ENCODE measurements at places on chromosomes 1 and 21.

GRCh38 chr1:112991402-112992120 is 35.6 kb upstream of the SLC16A1 start:
- H3K36me3 ChIP-seq: no peaks in the 10 kb centered on the region
- no peaks in the 10 kb centered on the region for H3K27me3 ChIP-seq
- H3K4me3 ChIP-seq: no peak overlapping the region
- H3K27ac ChIP-seq: no peak overlapping the region
- H3K4me1 ChIP-seq: no peaks in the 10 kb centered on the region

DNA sequence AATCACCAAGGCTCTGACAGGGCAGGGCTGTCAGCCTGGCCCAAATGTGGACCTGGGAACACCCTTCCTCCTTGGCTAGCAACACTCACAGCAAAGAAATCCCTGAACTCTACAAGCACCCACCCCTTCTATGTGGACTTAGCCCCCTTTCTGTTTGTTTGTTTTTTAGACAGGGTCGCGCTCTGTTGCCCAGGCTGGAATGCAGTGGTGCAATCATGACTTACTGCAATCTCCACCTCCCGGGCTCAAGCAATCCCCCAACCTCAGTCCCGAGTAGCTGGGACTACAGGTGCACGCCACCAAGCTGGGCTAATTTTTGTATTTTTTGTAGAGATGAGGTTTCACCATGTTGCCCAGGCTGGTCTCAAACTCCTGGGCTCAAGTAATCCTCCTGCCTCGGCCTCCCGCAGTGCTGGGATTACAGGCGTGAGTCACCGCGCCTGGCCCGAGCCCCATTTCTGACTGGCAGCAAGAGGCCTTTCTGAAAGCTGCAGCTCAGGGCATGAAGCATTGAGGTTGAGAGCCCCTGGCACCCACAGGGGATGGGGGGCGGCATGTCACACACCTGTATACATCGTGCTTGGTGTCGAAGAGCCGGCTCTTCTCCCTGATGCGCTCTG is 16.2 kb downstream of the RIPK4 start:
- H3K27ac ChIP-seq: no peak overlapping the region
- no peaks in the 10 kb centered on the region for H3K27me3 ChIP-seq
- H3K4me3 ChIP-seq: no peak overlapping the region
- no peaks in the 10 kb centered on the region for H3K4me1 ChIP-seq

DNA sequence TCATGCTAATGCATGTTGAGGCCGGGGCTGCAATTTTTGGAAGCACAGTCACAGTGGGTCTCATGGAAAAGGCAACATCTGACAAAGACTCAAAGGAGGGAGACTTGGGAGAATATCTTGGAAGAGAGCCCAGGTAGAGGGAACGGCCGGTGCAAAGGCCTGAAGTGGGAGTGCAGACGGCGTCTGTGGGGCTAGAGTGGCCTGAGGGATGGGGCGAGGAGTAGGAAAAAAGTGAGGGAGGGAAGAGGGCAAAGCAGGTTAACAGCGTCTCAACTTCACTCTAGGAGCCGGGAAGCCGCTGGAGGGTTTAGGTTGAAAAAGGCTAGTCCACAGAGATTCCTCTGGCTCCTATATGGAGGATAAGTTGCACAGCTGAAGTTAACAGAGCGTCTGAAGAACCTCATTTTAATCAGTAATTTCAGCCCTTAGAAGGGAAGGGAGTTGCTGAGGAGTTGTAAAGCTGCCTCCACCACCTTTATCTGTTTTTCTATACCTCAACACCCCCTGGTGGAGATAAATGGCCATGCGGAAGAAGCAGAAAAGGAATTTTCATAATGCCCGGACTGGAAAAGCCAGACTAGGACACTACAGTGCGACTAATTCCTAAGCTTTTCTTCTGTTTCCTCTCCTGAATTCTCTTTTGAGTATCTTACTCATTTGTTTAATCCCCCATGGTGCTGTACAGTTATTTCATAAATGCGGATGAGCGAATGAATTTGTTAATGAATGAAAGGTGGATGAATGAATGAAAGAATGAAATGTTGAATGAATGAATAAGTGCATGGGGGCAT is 78.7 kb upstream of the ZNF281 start:
- H3K27me3 ChIP-seq: no peaks in the 10 kb centered on the region
- H3K36me3 ChIP-seq: no peaks in the 10 kb centered on the region
- H3K27ac ChIP-seq: no peak overlapping the region
- DNase-seq: peak; percentile 30
- no peaks in the 10 kb centered on the region for H3K4me1 ChIP-seq

- no peak overlapping the region for H3K4me3 ChIP-seq
- H3K27me3 ChIP-seq: no peaks in the 10 kb centered on the region
- H3K36me3 ChIP-seq: no peaks in the 10 kb centered on the region
- H3K4me1 ChIP-seq: no peaks in the 10 kb centered on the region
These were observed 41.2 kb downstream of the ARHGEF11 start for GRCh38 chr1:157004327-157004726.

DNA sequence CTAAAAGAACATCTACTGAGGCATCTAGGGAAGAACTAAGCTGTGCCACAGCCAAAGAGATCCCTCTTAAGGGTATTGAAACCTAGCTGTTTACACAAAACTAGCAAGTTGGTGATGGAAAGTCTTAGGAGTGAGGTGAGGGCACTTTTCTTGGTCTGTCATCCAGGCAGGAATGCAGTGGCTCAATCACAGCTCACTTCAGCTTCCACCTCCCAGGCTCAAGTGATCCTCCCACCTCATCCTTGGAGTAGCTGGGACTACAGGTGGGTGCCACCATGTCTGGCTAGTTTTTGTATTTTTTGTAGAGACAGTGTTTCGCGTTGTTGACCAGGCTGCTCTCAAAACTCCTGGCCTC is 2.4 kb downstream of the PLEKHO1 start:
- H3K27me3 ChIP-seq: no peaks in the 10 kb centered on the region
- H3K4me3 ChIP-seq: peak overlapping the region; percentile 93
- peak overlapping the region; percentile 99 for H3K27ac ChIP-seq
- DNase-seq: no peak

GRCh38 chr1:185914089-185914488 is 179.9 kb downstream of the HMCN1 start:
- H3K27ac ChIP-seq: no peak overlapping the region
- H3K4me3 ChIP-seq: no peak overlapping the region
- H3K27me3 ChIP-seq: no peaks in the 10 kb centered on the region
- no peaks in the 10 kb centered on the region for H3K4me1 ChIP-seq

DNA sequence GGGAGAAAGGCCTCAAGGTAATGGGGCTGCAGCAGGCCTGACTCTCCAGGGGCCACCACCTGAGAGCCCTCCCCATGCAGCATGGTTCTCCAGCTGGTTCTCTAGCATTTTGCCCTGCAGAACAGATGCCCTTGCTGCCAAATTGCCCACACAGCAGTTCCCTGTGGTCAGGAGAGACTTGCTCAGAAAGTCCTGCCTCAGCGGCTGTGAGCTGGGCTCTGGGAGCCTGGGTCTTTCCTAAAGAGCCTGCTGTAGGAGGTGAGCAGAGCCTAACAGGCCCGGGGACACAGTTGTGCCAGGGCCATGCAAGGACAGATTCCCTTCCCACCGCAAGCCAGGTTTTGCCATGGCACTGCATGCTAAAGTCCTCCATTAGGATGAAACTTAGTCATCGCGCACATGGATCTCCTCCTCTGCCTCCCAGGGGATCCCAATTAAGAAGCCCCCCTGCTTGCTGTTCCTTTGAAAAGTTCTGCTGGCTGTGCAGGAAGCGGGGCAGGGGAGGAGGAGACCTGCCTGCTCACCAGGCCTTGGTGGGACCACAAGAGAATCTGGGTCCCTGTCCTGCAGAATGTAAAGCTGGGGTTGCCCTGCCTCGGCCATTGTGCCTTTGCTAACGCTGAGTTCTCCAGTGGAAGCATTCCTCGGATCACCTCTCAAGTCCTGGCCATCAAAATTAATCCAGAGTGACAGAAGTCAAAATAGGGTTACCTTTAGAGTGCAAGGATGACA is 21.4 kb downstream of the TEX35 start:
- H3K36me3 ChIP-seq: no peaks in the 10 kb centered on the region
- no peaks in the 10 kb centered on the region for H3K27me3 ChIP-seq
- no peak for DNase-seq
- H3K4me1 ChIP-seq: no peaks in the 10 kb centered on the region
- no peak overlapping the region for H3K4me3 ChIP-seq

GRCh38 chr1:153355445-153356071 is 2.1 kb upstream of the S100A9 start:
- no peaks in the 10 kb centered on the region for H3K4me1 ChIP-seq
- peaks cover 9% of the 10 kb centered on the region for H3K27me3 ChIP-seq
- no peak overlapping the region for H3K27ac ChIP-seq

GRCh38 chr1:147815503-147815902 is 55.1 kb upstream of the GJA5 start:
- H3K4me1 ChIP-seq: no peaks in the 10 kb centered on the region
- no peak overlapping the region for H3K27ac ChIP-seq
- DNase-seq: no peak
- no peaks in the 10 kb centered on the region for H3K36me3 ChIP-seq
- no peaks in the 10 kb centered on the region for H3K27me3 ChIP-seq
- no peak overlapping the region for H3K4me3 ChIP-seq
